ENCODE measurements at places on chromosomes 1 and 21.

DNA sequence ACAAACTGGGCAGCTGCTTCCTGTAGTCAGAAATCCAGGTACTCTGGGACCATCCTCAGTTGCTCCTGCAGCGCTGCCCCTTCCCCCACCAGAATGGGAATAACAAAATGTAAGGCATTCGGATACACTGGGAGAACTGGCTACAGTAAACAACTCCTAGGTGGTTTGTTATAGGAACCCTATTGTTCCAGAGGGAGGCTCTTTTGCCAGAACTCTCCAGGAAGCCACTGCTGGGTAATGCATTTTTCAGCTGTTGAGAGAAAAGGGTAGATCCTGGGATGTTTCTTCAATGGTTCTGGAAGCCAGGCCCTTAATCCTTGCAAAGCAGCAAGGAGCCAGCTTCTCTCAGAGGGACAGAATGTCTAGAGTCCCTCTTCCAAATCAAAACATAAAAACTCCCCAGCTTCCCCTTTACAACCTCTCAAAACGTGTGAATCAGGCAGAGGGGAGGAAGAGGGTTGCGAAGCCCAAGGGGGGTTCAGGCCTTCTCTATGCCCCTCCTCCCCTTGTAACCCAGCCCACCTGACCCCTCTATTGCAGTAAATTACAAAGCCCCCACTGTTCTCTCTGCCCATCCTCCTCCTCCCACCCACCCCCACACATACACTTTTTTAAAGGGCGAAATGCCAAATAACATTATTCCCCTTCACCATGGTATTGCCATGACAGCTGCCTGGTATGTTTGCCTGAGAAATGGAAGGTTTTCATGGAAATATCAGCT lies 29.1 kb downstream of the PLPP3 start:
- DNase-seq: no peak

GRCh38 chr1:187654635-187655034 lies 825.9 kb downstream of the PLA2G4A start:
- DNase-seq: no peak

GRCh38 chr1:33743221-33743998 lies 120.5 kb upstream of the HMGB4 start:
- DNase-seq: no peak

- DNase-seq: no peak
These were observed 90.9 kb downstream of the SLC30A10 start for GRCh38 chr1:219837274-219837993.

GRCh38 chr1:245177071-245177900 lies 22.5 kb downstream of the KIF26B start:
- DNase-seq: no peak

DNA sequence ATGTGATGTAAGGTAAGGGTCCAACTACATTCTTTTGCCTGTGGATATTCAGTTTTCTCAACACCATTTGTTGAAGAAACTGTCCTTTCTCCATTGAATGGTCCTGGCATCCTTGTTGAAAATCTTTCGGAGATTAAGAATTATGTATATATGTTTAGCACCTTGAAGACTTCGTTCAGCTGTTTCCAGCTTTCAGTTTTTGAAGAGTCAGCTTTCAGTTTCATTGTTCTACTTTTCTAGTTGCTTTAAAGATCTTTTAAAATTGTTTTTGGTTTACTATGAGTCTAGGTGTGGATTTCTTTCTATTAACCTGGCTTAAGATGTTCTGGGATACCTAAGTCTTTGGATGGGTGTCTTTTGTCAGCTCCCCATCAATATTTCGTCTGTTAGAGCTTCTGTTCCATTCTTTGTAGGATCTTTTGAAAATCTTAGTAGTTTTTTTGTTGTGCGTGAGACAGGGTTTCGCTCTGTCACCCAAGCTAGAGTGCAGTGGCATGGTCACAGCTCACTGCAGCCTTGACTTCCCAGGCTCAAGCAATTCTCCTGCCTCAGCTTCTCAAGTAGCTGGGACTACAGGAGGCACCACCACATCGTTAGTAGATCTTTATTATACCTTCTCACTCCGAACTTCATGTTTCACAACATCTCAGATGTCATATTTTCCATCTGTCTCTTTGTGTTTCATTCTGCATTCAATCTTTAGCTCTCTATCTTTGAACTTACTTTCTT lies 353.5 kb upstream of the B3GALT2 start:
- DNase-seq: peak; percentile 22

- peak; percentile 26 for DNase-seq
These were observed 627 bp downstream of the CERS2 start for GRCh38 chr1:150973836-150974579.

DNA sequence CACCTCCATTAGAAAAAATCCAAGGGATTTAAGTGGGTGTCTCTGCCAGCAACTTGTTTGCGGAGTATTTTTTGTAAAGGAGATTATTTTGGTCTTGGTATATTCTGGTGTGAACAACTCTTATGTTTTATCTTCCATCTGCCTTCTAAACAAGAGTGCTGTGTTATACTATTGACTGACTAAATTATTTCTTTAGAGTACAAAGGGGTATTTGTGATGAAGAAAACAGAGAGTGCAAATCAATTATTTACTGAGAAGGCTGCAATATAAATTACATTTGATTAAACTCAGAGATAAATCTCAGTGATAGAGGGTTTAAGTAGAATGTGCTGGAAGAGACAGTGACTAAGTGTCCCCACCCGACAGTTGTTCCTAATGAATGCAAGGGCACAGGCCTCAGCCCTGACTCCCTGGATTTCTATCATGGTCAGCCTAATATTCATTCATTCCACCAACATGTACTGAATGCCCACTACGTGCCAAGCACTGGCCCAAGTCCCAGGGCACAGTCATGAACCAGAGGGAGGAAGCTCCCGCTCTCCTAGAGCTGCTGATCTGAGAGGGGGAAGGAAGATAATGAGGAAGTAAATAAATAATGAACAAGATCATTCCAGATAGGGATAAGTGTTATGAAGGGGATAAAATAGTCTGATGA lies 196.9 kb upstream of the C8B start:
- DNase-seq: no peak
